ENCODE measurements at places on chromosomes 7 and 10.

DNA sequence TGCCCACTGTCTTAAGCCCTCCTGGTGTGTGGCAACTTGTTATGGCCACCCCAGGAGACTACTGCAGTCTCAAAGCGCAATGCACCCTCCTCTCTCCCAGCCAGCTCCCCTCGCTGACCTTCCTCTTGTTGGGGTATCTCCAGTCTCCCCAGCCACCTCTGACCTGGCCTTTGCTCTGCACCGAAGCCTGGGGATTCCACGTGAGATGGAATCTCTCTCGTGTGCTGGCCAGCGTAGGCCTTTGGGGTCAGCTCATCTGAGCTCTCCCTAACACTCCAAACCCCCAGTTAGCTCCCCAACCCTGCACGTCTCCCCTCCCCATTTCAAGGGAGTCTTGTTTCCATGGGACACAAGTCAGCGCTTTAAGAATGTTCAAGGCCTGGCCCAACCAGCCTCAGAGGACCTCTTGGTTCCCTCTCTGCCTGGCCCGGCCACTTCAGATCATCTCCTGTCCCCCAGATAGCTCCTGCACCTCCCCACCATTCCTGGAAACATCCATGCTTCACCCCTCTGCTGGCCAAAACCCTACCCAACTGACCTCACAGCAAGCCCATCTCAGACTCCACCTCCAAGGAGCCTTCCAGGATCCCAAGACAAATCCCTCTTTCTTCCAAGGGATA, 11.2 kb downstream of the ITPRIP start:
- no peak for DNase-seq

DNA sequence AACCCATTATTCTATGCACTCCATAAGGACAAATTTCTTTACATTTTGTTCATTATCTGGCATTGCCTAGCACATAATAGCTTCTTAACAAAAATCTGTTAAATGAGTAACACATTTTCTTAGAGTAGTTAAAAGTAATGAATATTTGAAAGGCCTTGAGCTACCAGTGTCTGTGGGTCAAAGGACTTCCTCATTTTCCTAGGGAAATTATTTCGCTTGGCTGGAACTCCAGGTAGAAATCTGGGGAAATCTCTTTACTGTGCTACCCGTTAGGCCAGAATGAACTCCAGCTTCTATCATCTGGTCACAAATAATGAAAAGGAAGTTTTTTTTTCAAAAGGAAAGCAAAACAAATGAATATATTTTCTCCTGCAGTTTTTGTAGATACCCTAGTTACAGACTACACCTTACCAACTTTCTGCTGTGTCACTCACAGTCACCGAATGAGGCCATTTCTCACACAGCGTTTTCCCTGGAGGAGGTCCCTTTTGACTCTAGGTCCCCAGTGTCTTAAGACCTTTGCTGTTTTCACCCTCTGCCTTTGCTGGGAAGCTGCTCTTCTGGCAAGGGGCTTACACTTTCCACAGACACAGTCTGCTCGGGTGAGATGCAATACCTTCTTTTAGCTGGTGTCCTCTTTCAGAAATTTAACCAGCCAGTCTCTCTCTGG, 1.6 kb downstream of the SAMD9L start:
- DNase-seq = no peak

DNA sequence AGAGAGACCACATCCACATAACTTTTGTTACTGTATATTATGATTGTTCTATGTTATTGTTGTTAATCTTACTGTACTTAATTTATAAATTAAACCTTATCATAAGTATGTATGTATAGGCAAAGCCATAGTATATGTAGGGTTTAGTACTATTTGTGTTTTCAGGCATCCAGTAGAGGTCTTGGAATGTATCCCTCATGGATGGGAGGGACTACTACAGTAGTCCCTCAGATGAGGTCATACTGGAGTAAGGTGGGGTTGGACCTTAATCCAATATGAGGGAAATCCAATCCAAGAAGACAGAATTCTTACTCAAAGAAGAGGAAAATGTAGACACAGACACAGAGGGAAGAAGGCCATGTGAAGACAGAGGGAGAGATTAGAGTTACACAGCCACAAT, 34.1 kb upstream of the MALRD1 start:
- no peak for DNase-seq

DNA sequence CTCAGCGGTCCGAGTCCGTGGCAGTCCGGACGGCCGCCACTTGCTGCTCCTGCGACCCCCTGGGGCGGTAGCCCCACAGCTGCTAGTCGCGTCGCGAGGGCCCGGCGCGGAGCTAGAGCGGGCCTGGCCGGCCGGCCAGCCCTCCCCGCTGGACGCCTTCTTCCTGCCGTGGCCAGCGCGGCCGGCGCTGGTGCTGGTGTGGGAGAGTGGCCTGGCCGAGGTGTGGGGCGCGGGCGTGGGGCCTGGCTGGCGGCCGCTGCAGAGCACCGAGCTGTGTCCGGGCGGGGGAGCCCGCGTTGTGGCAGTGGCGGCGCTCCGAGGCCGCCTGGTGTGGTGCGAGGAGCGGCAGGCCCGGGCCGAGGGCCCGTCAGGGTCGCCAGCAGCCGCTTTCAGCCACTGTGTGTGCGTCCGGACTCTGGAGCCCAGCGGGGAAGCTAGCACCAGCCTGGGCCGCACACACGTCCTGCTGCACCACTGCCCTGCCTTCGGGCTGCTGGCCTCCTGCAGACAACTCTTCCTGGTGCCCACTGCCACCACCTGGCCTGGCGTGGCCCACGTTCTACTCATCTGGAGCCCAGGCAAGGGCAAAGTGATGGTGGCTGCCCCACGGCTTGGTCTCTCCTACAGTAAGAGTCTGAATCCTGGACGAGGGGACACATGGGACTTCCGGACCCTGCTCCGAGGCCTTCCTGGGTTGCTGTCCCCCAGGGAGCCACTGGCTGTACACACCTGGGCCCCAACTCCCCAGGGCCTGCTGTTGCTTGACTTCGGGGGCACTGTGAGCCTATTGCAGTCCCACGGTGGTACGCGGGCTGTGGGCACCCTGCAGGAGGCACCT, 631 bp downstream of the HPS6 start:
- no peak for DNase-seq

DNA sequence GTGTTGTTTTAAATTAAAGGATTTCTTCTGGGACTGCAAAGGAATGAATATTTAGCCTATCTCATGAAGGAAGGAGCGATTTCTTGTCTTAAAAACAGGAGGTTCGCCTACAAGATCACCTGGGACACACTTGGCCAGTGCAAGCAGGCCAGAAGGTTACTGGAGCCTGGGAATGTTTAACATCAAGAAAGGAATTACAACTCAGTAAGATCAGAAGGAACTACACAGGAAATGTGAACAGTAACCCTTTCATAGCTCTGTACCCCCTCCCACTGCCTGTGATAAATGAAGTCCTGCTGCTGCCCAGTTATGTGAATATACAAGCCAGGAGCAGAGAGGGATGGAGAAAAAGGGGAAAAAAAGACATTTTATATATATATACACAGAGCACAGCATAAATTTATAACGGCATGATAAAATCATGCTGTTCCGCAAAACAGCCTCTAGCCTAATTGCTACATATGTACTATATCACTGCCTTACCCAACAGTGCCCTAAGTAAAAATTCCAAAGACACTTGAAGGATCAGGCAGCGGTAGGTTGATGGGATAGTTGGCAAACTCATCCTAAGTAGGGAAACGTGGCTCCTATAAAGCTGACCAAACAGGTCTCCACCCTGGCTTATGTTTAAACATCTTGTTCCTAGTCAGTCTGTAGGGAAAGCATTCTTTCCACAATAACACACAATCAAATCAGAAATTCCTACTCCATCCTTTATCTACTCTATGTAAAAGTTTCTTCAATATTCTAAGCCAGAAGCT, 63.8 kb downstream of the ZNF438 start:
- DNase-seq = no peak

- DNase-seq = no peak
Observed at GRCh38 chr7:94183891-94184290, 179.7 kb upstream of the BET1 start.

- no peak for DNase-seq
Observed at GRCh38 chr7:34842782-34843181, 184.8 kb downstream of the NPSR1 start.

DNA sequence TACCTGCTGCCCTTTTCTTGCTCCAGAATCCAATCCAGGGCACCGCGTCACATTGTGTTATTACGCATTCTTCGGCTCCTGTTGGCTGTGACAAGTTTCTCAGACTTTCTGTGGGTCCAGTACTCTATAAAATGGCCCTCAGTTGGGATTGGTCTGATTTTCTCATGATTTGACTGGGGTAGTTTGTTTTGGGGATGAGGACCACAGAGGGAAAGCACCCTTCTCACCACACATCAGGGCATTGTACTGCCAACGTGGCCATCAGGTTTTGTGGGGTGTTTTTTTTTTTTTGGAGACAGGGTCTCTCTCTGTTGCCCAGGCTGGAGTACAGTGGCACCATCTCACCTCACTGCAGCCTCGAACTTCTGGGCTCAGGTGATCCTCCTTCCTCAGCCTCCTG, 17.0 kb upstream of the ORAI2 start:
- no peak for DNase-seq

DNA sequence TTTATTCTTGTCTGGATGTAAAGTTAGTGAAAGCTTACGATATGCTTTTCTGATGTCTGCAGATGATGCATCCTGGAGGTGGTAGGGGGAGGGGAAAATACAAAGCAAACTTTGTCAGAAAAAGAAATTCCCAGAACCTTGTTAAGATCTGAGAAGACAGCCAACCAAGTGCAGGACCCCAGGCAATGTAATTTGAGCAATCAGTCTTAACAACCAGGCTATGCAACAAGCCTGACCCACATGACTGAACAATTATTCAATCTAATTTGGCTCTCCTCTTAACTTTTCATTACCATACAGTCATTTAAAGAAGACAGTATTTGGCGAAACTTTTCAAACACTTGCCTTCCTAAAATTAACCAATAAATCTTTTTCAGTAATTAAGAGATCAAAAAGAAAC, 74.5 kb downstream of the DNAJC1 start:
- DNase-seq = no peak

DNA sequence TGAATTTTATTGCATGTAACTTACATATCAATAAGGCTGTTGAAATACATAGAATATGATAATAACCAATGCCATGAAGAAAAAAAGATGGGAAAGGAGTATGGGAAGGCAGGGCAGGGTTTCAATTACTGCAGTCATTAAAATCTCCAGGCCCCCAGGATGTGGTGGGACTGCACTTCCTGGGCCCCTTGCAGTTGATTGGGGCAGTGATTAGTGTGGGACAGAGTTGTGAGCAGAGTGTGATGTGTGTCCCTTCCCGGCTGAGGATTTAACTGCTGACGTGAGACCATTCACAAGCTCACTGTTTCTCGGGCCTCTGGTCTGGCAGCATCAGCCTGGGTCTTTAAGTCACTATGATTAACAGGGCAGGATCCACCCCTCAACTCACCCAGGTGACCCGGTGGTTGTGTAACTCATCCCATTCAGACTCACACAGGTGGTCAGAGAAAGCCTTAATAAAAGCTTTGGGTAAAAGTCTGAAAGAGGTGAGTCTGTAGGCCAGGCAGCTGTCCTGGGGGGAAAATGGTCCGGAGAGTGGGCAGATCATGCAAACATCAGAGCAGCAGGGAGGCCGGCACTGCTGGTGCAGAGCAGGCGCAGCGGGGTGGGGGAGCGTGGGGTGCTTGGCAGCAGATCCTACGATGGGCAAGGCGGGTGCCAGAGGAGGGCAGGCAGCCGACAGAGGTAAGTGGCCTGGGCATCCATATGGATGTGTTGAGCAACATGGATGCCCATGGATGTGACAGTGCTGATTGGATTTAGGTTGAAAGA, 36.3 kb upstream of the WDFY4 start:
- no peak for DNase-seq

GRCh38 chr10:126224967-126225671, 163.2 kb downstream of the ADAM12 start:
- DNase-seq = no peak

GRCh38 chr10:124827474-124827873, 25.9 kb downstream of the ABRAXAS2 start:
- DNase-seq = no peak

- no peak for DNase-seq
Observed at GRCh38 chr10:101536800-101537199, 51.3 kb downstream of the POLL start.

DNA sequence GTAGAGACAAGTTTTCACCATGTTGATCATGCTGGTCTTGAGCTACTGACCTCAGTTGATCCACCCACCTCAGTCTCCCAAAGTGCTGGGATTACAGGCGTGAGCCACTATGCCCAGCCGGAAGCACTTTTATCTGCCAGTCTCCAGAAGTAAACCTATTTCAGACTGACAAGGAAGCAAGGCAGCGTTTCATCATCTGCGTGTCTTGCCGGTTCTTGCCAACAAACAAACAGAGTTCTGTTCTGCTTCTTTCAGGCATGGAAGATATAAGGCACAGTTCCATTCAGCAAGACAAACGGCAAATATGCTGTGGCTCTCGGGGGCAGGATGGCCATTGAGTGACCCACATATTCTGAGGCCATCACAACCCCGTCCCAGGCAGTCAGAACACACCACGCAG, 15.5 kb upstream of the LARP4B start:
- DNase-seq = no peak

- DNase-seq = no peak
Observed at GRCh38 chr7:117399820-117400422, 27.4 kb downstream of the ASZ1 start.

DNA sequence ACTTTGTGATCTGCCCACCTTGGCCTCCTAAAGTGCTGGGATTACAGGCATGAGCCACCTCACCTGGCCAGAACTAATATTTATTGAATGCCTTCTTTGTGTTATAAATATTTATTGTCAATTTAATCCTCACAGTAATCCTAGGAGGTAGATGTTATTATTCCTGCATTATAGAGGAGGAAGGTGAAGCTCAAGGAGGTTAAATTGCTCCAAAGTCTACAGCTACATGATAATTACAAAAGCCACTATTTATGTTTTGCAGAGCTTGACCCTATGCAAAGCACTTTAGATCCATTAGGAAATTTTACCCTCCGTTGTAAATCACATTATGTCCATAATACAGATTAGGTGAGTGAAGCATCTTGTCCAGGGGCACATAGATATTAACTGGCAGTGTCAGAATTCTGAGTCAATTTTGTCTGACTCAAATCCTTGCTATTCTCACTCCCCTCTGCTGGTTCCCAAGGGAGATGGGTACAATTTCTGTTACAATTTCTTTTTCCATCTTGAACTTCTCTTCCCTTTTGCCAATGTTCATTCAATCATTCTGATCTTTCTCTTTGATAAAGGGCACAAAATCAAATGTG, 25.7 kb upstream of the CDK14 start:
- DNase-seq = no peak

DNA sequence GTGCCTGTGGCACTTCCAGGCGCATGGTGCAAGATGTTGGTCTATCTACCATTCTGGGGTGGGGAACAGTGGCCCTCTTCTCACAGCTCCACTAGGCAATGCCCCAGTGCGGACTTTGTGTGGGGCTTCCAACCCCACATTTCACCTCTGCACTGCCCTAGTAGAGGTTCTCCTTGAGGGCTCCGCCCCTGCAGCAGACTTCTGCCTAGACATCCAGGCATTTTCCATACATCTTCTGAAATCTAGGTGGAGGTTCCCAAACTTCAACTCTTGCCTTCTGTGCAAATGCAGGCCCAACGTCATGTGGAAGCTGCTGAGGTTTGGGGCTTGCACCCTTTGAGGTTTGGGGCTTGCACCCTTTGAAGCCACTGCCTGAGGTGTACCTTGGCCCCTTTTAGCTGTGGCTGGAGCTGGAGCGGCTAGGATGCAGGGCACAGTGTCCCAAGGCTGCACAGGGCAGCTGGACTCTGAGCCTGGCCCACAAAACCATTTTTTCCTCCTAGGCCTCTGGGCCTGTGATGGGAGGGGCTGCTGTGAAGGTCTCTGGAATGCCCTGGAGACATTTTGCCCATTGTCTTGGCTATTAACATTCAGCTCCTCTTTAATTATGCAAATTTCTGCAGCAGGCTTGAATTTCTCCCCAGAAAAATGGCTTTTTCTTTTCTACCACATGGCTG, 130.6 kb upstream of the EFCAB10 start:
- no peak for DNase-seq
